ENCODE measurements at places on chromosomes 3 and 15.
A peak's percentile ranks its signal among the peaks of the same experiment; 100 is the strongest.

DNA sequence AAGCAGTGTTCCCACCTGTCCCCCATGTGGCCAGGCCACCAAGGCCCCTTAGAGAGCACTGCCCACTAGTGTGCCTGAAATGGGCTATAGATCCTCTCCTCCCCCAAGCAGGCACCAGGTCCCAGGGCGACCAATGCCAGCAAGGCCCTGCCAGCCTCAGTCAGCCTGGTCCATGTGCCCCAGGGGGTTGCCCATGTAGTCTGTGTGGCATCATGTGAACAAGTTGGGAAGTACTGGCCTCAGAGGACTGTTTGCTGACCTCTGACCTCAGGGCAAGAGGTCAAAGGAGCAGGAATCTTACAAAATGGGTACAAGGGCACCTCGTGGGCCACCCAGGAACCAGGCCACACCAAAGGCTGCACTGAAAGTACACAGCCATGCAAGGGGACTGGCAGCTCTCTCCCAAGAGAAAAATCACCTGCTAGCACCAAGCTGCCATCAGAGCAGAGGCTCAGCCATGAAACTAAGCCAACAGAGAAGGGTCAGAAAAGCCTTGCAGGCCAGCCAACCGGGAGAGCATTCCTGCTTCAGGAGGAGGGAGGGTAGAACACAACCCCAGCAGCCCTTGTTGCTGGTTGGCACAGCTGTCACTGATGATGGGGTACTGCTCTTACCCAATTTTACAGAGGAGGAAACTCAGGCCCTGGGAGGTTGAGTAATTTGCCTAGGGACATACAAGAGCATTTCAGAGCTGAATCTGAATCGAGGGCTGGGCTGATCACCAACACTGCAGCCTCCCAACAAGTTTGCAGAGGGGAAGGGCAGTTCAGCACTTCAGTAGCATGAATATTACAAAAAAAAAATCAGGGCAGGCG is 5.2 kb upstream of the FURIN start:
- DNase-seq = no peak
- H3K4me3 ChIP-seq = no peak overlapping the region
- no peaks in the 10 kb centered on the region for H3K27me3 ChIP-seq
- H3K27ac ChIP-seq = no peak overlapping the region
- peaks cover 30% of the 10 kb centered on the region for H3K4me1 ChIP-seq

DNA sequence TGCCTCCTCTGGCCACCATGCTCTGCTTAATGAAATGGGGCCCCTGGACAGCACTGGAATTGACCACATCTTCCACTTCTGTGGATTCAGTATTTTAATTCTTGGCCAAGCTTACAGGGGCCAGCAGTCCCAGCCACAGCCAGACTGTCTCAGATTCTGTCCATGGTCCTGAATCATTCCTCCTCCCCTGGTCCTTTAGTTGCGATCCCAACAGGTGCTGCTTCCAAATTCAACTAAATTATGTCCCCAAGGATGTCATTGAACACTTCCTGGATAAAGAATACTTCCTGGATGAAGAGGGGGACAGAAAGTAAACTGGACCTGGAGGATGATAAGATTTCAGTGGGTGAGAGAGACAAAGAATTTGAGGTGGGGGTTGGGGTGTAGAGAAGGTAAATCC is 111.1 kb upstream of the FOXB1 start:
- DNase-seq = no peak
- H3K4me1 ChIP-seq = no peaks in the 10 kb centered on the region
- H3K27ac ChIP-seq = no peak overlapping the region
- H3K27me3 ChIP-seq = no peaks in the 10 kb centered on the region
- H3K36me3 ChIP-seq = no peaks in the 10 kb centered on the region
- no peak overlapping the region for H3K4me3 ChIP-seq

GRCh38 chr3:55501905-55502304 is 14.8 kb upstream of the WNT5A start:
- no peaks in the 10 kb centered on the region for H3K4me1 ChIP-seq
- H3K27me3 ChIP-seq = no peaks in the 10 kb centered on the region
- H3K4me3 ChIP-seq = no peak overlapping the region
- no peaks in the 10 kb centered on the region for H3K36me3 ChIP-seq
- no peak for DNase-seq

DNA sequence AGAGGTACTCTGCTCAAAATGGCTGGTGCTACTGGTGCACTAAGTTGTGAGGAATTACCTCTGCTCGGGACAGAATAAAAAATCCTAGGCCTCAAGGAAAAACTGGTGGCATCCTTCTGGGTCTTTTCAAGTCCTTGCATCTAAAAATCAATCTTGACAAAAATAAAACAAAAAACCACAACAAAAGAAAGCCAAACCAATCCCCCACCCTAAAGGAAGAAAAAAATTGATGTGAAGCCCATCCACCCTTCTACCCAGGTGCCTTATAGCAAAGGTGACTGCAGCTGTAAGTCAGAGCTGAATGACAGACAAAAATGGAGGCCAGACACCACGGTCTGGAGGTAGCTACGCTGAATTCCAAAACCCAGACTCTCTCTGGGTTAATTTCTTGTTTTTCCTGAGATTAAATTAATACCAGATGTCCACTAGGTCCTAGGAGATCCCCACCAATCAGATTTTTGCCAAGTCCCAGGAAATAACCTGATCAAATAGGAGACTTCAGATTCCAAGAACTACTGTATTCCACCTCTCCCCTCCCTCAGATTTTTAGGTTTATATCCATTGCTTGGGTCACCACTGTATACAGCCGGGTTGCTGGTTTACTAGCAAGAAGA is 33.5 kb downstream of the ABCC5 start:
- no peaks in the 10 kb centered on the region for H3K36me3 ChIP-seq
- DNase-seq = no peak

GRCh38 chr3:155738580-155739076 is 6.2 kb downstream of the PLCH1 start:
- H3K4me1 ChIP-seq = peaks cover 22% of the 10 kb centered on the region
- H3K27ac ChIP-seq = peak overlapping the region; percentile 81
- H3K27me3 ChIP-seq = no peaks in the 10 kb centered on the region
- DNase-seq = no peak
- H3K36me3 ChIP-seq = no peaks in the 10 kb centered on the region
- peak overlapping the region; percentile 30 for H3K4me3 ChIP-seq
